ENCODE measurements at places on chromosomes 7 and 10.

DNA sequence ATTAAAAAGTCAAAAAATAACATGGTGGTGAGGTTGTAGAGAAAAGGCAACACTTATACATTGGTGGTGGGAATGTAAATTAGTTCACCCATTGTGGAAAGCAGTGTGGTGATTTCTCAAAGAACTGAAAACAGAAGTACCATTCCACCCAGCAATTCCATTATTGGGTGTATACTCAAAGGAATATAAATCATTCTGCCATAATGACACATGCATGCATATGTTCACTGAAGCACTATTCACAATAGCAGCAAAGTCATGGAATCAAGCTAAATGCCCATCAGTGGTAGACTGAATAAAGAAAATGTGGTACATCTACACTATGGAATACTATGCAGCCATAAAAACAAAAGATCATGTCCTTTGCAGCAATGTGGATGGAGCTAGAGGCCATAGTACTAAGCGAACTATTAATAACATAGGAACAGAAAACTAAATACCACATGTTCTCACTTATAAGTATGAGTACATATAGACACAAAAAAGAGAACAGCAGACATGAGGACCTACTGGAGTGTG lies 66.1 kb upstream of the MKLN1 start:
- no peak for DNase-seq

GRCh38 chr10:69499726-69500689 lies 48.7 kb downstream of the TSPAN15 start:
- DNase-seq, result no peak

- no peak for DNase-seq
Observed at GRCh38 chr10:6400821-6401465, 179.1 kb downstream of the PRKCQ start.

- DNase-seq, result no peak
Observed at GRCh38 chr10:29794776-29795611, 160.2 kb upstream of the SVIL start.

GRCh38 chr7:39402034-39402433 lies 164.2 kb upstream of the YAE1 start:
- DNase-seq, result no peak

GRCh38 chr10:50312464-50313437 lies 61.4 kb upstream of the ASAH2 start:
- DNase-seq, result no peak

- no peak for DNase-seq
Observed at GRCh38 chr10:12634621-12634931, 285.2 kb downstream of the CAMK1D start.

GRCh38 chr10:92239151-92239599 lies 51.7 kb downstream of the CPEB3 start:
- DNase-seq, result no peak

GRCh38 chr7:148337995-148338747 lies 252.4 kb upstream of the C7orf33 start:
- DNase-seq, result no peak

DNA sequence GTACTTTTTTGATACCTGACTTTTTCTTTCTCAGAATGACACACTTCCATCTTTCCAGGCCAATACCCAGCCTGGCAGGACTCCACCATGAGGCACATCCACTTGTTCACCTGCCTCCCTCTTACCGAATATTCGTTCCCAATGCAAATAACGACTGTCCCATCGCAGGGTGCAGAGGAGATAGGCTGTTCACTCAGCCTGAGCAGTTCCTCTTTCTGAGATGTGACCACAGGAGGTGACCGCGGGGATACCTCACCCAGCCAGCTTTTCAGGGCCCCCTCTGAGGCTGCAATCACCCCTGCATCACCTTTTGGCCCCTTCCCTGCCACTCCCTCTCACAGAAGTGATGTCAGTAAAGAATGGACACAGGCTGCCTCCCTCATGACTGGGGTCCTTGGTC lies 28.3 kb downstream of the PTPRN2 start:
- no peak for DNase-seq

GRCh38 chr7:133978502-133979295 lies 148.4 kb upstream of the LRGUK start:
- no peak for DNase-seq

DNA sequence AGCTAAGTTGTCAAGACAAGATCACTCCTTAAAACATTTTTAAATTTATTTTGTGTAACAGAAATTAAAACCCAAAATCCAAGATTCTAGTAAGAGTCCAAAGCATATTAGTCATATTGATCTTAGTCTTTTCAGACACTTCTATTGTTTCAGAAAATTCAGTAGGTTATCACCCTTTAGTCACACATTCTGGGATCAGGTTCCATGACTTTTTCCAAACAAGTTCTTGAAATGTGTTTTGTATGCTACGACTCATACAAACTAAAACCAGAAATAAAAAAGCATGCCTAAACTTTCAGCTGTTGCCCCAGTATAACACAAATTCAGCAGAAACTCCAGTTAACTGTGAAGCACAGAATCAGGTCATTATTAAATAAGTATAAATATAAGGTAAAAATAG lies 10.7 kb downstream of the SEMA3D start:
- no peak for DNase-seq

- DNase-seq, result no peak
Observed at GRCh38 chr10:50565301-50566083, 58.3 kb downstream of the SGMS1 start.

DNA sequence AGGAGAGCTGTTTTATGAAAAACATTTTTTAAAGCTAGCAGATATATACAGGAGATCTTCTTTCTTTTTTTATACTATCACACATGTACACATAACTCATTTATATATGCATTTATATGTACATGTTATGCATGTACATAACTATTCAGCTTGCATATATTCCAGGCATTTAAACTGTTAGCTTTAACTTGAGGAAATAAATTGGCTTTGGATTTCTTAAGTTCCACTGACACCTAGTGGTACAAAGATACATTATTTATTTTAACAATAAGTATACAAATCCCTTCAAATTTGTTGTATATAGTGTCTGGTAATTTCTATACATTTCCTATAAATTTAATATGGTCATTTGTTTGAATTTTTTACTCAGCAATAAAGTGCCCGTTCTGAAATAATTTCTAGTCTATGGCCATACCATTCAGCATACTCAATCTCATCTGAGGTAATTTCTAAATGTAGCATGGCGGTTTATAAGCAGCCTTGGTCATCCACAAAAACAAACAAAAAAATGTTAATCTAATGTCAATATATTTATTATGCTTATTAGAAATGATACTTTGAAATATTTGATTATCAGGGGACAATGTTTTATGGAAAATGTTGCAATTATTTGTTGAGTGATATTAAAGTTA lies 11.6 kb downstream of the ZDHHC6 start:
- DNase-seq, result no peak

GRCh38 chr7:33671531-33672262 lies 233.6 kb upstream of the BMPER start:
- no peak for DNase-seq

- no peak for DNase-seq
Observed at GRCh38 chr10:125149036-125149679, 11.2 kb downstream of the CTBP2 start.

DNA sequence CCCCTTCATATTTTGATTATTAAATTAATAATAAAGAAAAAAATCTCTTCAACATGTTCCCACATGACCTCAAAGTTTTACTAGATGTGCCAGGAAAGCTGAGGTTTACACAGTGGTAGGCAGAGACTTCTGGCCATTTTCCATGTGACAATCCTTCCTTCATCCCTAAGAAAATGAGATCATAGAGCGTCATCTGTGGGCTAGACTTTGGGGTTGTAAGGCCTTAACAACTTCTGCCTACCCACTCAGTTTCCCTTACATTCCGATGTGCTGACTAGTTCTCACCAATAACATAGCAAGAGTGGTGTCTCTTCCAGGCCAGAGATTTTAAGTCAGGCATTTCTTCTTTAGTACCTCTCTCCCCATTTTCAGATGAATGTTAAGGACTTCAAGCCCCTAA lies 171.1 kb upstream of the PHF14 start:
- DNase-seq, result no peak

DNA sequence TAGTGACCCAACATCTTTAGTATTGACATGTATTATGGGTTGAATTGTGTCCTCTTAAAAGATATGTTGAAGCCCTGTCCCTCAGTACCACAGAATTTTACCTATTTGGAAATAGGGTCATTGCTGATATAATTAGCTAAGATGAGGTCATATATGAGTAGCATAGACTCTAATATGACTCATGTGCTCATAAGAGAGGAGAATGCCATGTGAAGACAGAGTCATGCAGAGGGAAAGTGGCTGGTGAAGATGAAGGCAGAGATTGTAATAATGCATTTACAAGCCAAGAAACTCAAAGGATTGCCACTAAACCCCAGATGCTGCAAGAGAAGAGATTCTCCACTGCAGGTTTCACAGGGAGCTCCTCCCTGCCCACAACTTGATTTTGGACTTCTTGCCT lies 496.4 kb downstream of the KIF20B start:
- DNase-seq, result no peak

DNA sequence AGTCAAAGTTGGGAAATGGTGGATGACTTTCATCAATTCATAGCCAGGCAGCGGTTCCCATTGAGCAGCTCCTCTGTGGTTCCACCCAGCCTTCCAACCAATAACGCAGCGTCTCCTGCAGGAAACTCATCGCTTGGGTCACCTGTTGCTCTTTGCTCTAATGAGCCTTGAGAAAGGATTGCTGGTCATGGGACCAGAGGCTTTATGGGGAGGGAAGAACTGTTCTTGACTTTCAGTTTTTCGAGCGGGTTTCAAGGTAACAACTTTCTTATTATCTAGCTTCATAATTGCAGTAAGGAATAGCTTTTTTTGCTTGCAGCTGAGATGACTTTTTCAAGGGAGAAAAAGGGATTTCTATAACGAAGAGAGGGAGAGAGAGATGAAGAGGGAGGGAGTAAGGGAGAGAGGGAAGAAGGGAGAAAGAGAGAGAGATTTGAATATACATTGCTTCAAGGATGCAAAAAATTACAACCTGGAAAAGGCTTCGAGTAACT lies 405 bp upstream of the ENTPD1 start:
- DNase-seq, result no peak

DNA sequence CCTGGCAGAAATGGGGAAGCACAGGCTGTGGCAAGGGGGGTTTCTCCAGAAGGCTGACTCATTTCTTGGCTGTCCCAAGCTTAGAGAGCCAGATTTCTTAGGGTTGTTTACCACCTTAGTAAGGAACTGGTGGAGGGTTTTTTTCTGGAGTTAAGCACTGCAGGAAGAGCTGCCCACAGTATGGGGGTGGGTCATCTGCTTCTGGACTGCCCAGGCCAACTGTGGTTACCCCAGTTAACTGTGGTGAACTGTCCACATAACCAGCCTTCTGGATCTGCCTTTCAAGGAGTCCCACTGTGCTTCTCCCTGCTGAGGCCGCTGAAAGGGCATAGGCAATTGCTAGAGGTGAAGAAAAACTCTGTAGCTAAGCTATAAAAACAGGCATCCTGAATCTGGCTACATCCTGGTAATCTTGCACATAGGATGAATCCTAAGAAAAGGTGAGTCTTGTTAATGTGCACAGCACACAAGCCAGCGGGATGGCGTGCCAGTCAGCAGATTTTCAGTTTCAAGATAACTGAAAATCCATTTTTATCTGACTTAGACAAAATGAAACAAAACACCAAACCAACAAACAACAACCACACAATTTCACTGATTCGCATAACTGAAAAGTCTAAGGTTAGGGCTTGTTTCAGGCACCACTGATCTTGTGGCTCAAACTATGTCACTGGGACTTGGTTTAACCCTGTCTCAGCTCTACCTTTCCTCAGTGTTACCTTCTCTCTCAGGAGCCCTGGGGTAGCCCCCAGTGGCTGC lies 21.6 kb upstream of the TSPAN33 start:
- DNase-seq, result no peak

DNA sequence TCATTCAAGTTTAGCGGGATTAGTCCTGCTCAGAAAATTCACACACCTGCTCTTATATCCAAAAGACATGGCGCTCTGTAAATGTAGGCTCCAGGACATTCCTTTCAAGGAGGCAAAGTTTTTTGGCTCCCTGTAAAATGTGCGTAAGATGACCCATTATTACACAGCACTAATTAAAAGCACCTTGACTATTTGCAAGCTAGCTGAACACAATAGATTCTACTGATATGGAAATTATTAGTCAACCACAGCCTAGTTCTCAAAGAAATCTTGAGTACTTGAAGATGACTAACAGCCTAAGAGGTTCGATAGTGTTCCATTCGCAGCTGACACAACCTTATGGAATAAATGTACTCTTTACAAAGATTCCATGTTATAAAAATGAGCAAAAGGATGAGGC lies 175.2 kb downstream of the BMPER start:
- no peak for DNase-seq

DNA sequence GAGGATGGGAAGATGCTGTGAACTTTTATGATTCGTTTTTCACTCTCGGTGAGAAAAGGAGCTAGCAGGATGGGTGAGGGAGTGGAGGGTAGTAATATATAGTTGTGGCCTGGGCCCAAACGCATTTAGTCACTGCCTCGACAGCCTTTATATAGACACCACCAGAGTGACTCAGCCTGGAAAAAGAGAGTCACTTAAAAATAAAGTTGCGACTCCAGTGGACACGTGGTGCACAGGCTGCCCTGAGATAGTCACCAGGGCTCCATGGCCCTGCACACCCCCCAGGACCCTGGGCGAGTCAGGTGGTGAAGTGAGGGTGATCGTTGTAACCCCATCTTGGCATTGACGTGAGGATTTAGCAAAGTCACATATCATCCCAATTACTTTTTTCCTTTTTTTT lies 106.7 kb downstream of the CUX1 start:
- no peak for DNase-seq

DNA sequence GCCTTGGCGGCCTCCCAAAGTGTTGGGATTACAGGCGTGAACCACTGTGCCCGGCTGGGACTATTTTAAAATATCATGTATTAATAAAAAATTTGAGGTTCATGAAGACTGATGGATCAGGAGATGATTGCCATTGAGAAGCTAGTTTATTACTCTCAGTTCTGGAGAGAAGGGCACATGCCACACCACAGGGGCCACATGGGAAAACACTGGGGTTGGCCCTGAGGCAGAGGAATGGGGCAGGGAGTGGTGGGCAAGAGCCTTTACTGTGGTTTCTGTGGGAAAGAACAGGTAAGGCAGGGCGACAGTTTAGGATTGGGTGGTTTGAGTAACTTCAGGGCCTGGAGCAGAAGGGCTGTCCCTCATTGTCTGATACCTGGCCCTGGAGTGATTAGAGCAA lies 6.8 kb upstream of the TBRG4 start:
- no peak for DNase-seq

GRCh38 chr7:510782-511281 lies 8.8 kb downstream of the PDGFA start:
- no peak for DNase-seq

Data from DND-41 (cell line).